ENCODE measurements at places on chromosomes 2 and 18. TPM values are rescaled to one million over a fixed set of nuclear protein-coding genes. Genes with fewer than 3 reads are reported as not detected.

DNA sequence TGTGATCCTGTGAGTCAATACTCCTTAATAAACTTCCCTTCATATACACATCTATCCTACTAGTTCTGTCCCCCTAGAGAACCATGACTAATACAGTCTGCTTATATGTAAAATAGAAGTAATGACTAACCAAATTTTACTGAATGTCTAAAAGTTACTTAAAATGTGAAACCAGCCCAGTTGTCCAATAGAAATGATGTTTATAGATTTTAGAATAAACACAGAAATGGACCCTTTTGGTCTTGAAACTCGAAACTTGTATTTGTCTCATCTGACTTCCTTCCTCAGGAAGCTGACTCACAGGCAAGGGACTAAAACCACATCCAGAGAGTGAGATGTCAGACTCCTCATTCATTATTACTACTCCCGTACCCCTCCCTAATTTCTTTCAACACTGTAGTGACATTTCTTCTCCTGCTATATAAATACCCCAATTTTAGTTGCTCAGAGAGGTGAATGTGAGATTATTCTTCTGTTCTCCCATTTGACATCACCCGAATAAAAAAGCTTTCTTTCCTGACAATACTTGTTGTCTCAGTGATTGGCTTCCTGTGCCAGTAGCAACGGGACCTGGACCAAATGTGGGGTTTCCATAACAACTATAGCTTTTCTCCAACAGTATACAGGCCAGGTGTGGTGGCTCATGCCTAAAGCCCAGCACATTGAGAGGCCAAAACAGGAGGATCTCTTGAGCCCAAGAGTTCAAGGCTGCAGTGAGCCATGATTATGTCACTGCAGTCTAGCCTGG is 486.0 kb downstream of the ERBB4 start:
- DNase-seq: no peak

DNA sequence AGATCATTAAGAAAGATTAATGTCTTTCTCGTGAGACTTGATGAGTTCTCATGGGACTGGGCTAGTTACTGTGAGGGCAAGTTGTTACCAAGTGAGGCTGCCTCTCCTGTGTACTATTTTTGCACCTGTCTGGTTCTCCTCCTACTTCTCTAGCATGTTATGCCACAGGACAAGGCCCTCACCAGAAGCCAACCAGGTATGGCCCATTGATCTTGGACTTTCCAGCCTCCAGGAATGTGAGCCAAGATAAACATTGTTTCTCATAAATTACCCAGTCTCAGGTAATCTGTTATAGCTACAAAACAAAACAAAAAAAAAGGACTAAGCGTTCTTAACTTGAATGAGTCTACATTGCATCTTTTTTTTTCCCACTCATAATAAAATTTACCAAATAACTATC is 184.1 kb downstream of the CDH7 start:
- no peak for DNase-seq

- no peak for DNase-seq
Observed at GRCh38 chr2:230787101-230787500, 74.5 kb downstream of the CAB39 start.

The TMEM247 gene
- total RNA-seq: not detected

DNA sequence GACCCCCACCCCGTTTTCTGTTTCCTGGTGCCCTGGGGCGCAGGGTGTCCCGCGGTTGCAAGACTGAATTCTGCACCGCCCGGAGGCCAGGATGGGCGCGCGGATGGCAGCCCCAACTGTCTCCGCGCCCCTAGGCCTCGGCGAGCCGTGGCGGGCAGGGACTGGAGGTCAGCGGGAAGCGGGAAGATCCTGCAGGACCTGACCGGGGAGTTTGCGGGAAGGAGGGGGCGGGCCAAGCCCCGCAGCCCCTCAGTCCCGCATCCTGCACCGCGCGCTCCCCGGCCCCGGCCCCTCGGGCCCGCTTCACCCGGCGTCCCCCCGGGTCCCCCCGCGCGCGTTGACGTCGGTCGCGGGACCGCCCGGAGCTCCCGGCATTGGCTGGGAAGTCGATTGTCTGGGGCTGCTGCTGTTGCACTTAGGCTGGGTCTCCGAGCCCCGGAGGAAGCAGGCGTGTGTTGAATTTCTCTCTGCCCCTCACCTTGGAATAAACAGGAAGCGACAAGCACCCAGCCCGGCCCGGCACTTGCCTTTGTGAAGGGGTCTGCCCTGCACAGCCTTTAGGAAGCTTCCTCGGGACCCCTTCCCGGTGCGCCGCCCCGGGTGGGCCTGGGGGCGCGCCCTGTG is at the start of gene LDLRAD4:
Gene LDLRAD4, plus strand, starts transcription at position 393 of the 624 bp plus-strand sequence.
- DNase-seq: no peak

GRCh38 chr2:8380026-8380425 is 301.8 kb upstream of the ID2 start:
- peak; percentile 60 for DNase-seq

- DNase-seq: no peak
Observed at GRCh38 chr18:28594034-28594433, 417.1 kb upstream of the CDH2 start.
